ENCODE measurements at places on chromosomes 11 and 22.

DNA sequence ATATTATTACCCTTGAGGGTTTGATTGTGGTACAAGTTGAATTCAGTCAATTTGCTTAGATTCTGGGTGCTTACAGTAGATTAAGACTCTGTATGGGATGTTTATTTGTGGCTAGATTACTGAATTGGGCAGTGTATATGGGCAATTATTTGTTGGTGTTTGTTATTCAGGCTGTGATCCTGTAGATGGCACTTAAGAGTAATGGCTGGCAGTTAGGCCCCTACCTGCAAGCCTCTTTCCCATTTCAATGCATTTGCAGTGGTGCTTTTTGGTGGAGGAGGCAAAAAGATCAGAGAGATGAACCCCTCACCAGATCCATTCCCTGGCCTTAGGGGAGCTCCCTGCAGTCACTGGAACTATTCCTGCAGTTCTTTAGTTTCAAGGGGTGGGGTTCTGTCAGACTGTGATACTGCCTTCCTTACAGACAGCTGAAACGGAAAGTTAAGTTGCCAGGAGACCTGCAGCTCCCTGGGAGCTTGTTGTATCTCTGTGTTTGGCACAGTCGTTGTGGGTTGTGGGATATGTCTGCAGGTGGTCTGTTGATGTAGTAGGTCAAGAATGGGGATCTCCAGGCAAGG is 199.5 kb downstream of the AASDHPPT start:
- DNase-seq = no peak

DNA sequence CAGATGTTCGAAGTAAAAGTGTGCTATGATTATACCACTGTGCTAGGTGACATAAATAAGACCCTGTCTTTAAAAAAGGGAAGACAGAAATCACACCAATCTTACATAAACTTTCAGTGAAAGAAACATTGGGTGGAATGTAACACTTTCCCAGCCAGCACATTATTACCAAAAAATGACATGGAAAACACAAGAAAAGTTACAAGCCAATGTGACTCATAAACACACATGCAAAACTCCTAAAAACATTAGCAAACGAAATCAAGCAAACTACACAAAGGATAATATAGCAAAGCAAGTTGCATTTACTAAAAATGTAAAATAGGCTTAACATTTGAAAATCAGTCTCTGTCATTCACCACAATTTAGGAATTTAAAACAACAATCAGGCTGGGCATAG is 47.0 kb downstream of the SBF2 start:
- no peak for DNase-seq

DNA sequence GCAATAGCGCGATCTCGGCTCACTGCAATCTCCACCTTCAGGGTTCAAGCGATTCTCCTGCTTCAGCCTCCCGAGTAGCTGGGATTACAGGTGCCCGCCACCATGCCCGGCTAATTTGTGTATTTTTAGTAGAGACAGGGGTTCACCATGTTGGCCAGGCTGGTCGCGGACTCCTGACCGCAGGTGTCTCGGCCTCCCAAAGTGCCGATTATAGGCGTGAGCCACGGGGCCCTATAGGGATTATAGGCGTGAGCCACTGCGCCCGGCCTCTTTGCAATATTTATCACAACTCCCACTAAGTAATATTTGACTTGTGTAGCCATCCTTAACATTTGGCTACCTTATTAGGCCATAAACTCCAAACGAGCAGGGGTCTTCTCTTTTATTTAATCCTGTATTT is 879 bp upstream of the CUL5 start:
- no peak for DNase-seq

DNA sequence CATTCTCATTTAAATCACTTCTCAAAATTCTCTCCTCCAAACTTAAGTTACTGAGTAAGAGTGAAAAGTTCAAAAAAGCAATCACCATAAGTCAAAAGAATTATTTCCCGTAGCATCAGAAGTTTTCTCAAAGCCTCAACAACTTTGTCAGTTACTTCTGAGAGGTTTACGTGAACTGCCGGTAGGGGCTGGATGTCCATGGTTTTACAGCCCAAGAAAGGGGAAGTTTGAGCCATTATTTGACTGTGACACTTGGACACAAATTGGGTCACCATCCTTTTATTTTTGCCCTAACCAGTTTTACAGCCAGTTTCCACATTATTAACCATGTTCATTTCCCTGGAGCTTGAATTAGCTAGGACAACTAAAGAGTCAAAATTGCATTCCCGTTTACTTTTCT is 7.5 kb downstream of the POU2AF3 start:
- no peak for DNase-seq

- no peak for DNase-seq
These were observed 12.4 kb upstream of the TMEM123 start for GRCh38 chr11:102464859-102465500.

DNA sequence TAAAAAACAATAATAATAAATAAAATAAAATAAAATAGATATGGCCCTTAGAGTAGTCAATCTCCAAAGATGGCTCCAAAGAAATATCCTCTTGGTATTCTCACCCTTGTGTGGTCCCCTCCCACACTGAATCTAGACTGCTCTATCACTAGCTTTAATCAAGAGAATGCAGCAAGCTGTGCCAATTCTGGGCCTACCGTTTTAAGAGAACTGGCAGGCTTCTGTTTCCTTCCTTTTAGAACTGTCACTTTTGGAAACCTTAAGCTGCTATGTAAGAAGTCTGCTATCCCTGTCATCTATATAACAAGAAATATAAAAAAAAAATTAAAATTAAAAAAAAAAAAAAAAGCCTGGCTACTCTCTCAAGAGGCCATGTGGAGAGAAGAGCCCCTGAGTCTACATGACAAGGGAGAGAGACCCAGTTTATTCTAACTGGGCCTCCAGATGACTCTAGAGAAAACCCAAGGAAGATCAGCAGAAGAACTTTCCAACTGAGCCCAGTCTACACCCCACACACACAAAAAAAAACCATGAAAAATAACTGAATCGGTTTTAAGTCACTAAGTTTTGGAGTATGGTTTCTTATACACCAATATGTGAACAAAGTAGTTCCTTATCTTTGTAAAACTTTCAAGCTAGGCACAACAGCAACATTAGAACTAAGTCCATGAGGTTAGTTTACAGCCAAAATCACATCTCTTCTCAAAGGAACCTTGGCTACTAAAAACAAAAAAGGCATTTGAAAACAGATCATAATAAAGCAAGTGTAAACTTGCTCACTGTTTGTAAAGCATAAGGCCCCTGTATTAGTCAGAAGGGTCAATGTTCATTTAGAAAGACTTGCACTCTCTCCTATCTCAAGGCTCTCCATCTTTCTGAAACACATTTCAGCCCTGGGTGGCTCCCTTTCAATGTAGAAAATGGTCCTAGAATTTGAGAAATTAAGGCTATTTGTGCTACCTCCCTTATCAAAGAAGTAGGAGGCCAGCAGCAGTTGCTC is 67.3 kb downstream of the AMBRA1 start:
- DNase-seq = no peak

GRCh38 chr11:61198361-61198760 is 5.0 kb upstream of the PGA3 start:
- DNase-seq = no peak

DNA sequence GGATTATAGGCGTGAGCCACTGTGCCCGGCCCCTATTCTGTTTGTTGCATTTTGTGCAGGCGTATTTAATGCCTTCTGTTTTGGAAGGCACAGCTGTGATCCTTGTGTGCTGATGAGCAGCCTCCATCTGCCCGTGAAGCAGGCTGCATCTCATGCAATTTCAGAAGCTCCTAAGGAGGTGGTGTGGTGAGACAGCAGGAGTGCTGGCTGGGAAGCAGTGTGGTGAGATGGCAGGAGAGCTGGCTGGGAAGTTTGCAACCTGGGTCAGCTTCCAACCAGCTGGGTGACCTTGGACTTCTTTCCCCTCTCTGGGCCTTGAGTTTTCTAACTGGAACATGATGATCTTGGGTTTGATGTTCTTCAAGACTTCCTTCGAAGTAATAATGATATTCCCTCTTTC is 525.1 kb downstream of the TBC1D22A start:
- no peak for DNase-seq

GRCh38 chr11:20089367-20089766 is 70.9 kb downstream of the DBX1 start:
- no peak for DNase-seq

DNA sequence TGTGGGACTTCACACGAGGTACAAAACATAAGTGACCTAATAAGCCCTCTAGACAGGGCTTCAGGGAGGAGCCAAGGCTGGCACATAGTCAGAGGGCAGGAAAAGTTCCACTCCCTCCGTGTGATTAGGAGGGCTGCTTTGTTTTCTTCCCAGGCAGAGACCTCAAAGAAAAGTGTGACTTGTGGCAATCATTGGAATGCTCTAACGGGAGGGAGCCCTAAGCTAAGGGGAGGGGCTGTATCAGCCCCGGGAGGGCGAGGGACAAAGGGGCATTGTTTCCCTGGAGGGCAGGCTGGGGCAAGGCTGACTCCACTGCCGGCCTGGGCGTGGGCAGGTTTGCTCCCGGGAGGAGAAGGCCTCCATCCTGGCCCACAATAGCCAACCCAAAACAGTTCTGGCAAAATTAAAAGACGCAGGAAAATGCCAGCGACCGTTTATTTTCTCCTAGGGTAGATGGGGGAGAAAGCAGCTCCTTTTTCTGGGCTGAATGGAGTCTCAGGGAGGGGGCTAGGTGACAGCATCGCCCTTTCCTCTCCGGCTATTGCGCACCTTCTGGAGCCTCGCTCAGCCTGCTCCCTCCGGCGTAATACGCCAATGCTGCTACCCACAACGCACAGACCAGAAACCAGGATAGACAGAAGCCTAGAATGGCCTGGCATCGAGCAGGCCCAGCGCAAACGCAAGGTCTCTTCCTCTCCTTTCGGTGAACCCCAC is 60.2 kb downstream of the ENDOD1 start:
- DNase-seq = no peak

GRCh38 chr11:134736251-134736947 is 324.4 kb upstream of the B3GAT1 start:
- DNase-seq = no peak

GRCh38 chr11:8103909-8104308 is 22.9 kb downstream of the TUB start:
- no peak for DNase-seq

- DNase-seq = no peak
These were observed 106.0 kb upstream of the CD44 start for GRCh38 chr11:35033011-35033410.

- DNase-seq = no peak
These were observed 1.3 kb downstream of the C11orf21 start for GRCh38 chr11:2300290-2300935.

Data from GM04504 (cell line).